Mesenchymal stem cell (in vitro differentiated cells and primary cell): ENCODE measurements at places on chromosomes 12 and 14.
A peak's percentile ranks its signal among the peaks of the same experiment; 100 is the strongest.

GRCh38 chr12:120843472-120843871 is 60.7 kb downstream of the SPPL3 start:
- no peaks in the 10 kb centered on the region for H3K27me3 ChIP-seq
- H3K4me3 ChIP-seq: no peak overlapping the region
- H3K36me3 ChIP-seq: peaks cover 6% of the 10 kb centered on the region
- DNase-seq: no peak

DNA sequence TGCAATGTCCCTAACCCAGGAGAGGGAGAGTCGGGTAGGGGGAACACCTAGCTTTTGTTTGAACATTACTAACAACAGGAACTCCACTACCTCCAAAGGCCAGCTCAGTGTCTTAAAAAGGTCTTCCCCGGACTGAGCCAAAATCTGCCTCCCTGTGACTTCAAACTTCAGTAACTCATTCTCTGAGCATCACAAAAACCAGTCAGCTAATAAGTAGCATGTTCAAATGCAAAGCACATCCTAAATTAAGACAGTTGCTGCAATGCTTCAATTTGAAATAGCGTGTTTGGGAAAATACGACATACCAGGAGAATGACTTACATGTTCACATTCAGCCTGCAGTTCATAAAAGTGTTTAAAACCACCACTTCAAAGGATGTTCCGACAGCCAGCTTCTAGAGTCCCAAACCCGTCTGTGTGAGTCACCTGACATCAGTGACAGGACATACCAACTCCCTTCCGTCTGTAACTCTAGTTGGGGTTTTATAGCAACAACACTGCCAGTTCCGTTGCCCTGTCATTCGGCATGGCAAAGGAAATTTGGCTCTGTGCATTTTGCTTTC is 13.0 kb downstream of the ZFP36L1 start:
- peak; percentile 96 for DNase-seq
- peaks cover 38% of the 10 kb centered on the region for H3K4me1 ChIP-seq
- H3K27me3 ChIP-seq: no peaks in the 10 kb centered on the region
- H3K27ac ChIP-seq: peak overlapping the region; percentile 85
- no peaks in the 10 kb centered on the region for H3K36me3 ChIP-seq

- H3K4me3 ChIP-seq: peak overlapping the region; percentile 75
- H3K27ac ChIP-seq: peak overlapping the region; percentile 97
- H3K4me1 ChIP-seq: peaks cover 9% of the 10 kb centered on the region
- DNase-seq: peak; percentile 46
- no peaks in the 10 kb centered on the region for H3K36me3 ChIP-seq
- H3K27me3 ChIP-seq: no peaks in the 10 kb centered on the region
Observed at GRCh38 chr14:92040431-92041051, 682 bp upstream of the TRIP11 start.

DNA sequence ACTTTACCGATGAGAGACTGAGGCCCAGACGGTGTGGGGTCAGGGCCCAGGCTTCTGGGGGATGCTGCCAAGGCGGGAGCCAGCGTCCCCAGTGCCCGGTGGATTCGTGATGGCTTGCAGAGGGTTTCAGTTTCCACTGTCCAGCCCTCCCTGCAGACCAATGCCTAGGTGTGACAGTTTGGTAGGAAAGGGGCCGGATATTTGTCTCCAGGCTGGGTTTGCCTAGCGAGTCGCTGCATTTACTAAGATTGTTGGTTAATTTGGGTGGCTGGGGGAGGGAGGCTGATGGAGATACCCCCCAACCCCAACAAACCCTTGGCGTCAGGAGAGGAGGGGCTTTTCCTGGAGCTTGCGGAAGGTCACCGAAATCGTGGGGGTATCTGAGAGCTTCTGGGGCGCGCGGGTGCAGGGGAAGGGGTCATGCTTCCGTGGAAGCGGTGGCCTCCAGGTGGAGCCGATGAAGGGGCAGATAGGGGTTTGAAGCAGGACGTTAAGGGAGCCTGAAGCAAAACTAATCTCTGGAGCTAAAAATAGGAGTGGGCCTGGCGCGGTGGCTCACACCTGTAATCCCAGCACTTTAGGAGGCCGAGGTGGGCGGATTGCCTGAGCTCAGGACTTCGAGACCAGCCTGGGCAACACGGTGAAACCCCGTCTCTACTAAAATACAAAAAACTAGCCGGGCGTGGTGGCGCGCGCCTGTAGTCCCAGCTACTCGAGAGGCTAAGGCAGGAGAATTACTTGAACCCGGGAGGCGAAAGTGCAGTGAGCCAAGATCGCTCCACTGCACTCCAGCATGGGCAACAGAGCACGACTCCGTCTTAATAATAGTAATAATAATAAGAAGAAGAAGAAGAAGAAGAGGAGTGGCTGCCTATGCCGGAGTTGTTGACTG is 1.1 kb upstream of the CDC42BPB start:
- no peak overlapping the region for H3K27ac ChIP-seq
- peak overlapping the region; percentile 93 for H3K4me3 ChIP-seq
- H3K27me3 ChIP-seq: no peaks in the 10 kb centered on the region
- H3K36me3 ChIP-seq: peaks cover 7% of the 10 kb centered on the region
- DNase-seq: peak; percentile 55

GRCh38 chr14:106185837-106186233 is 659.5 kb downstream of the TMEM121 start:
- H3K36me3 ChIP-seq: no peaks in the 10 kb centered on the region
- no peak for DNase-seq
- no peaks in the 10 kb centered on the region for H3K4me1 ChIP-seq
- no peak overlapping the region for H3K4me3 ChIP-seq
- H3K27ac ChIP-seq: no peak overlapping the region
- no peaks in the 10 kb centered on the region for H3K27me3 ChIP-seq

GRCh38 chr12:113858841-113859386 is 107.2 kb downstream of the RBM19 start:
- no peak for DNase-seq
- peaks cover 29% of the 10 kb centered on the region for H3K4me1 ChIP-seq
- H3K27me3 ChIP-seq: no peaks in the 10 kb centered on the region
- H3K27ac ChIP-seq: no peak overlapping the region
